ENCODE measurements at places on chromosomes 2 and 18.

DNA sequence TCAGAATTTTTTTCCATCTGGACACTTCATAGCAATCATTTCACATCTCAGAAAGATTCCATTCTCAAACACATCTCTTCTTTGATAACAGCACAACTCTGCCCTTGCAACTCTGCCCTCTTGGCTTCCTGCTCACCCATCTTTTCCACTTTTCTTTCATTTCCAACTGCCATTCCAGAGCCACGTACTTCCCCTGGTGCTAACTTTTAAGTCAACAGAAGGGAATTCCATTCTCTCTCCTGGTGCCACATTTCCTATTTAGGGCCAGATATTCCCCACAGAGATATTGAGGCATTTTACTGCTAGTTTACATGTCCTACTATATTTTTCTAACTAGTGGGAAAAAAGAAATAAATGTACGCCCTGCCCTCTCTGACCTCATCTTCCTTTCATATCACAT lies 590.2 kb downstream of the ARHGAP15 start:
- no peak for DNase-seq

DNA sequence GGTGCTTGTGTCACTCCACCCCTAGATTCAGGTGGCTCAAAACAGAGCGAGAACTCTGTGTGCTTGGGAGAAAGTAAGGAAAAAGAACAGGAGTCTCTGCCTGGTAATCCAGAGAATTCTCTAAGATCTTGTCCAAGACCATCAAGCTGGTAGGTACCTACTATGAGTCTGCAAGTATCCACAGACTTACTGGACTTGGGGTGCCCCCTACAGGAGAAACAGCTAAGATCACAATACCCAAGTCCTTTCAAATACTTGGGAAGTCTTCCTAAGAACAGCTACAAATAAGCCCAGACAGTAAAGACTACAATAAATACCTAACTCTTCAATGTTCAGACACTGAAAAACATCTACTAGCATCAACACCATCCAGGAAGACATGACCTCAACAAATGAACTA lies 1143.6 kb upstream of the ACVR2A start:
- DNase-seq: no peak

- no peak for DNase-seq
Measured at GRCh38 chr2:176461098-176461808, 192.0 kb downstream of the MTX2 start.

GRCh38 chr2:134273256-134273983 lies 19.5 kb downstream of the MGAT5 start:
- no peak for DNase-seq

- DNase-seq: no peak
Measured at GRCh38 chr2:195498176-195498575, 158.8 kb upstream of the SLC39A10 start.

- no peak for DNase-seq
Measured at GRCh38 chr2:62947403-62947802, 103.2 kb upstream of the OTX1 start.

- DNase-seq: no peak
Measured at GRCh38 chr2:229297247-229297646, 26.2 kb upstream of the PID1 start.

- no peak for DNase-seq
Measured at GRCh38 chr2:175049661-175050060, 44.5 kb upstream of the CHN1 start.

GRCh38 chr18:24799720-24800119 lies 339.3 kb downstream of the HRH4 start:
- DNase-seq: no peak

DNA sequence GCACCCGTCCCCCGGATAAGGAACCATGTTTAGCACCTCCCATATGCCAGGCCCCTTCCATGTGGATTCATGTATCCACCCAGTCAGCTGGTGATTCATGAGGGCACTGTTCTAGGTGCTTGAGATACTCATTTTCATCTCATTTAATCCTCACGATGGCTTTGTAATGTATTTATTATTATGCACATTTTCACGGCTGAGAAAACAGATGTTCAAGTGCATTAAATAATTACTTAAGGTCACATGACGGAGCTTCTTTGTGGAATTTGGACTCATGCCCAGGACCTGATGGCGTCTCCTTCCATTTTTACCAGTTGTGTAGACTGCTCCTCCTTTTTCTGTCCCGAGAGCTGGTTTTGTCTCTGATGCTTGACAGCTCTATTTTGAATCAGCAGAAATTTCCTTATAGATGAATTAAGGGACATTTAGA lies 72.2 kb upstream of the RBM44 start:
- DNase-seq: no peak

- no peak for DNase-seq
Measured at GRCh38 chr2:24182507-24182906, 7.7 kb downstream of the FAM228A start.

DNA sequence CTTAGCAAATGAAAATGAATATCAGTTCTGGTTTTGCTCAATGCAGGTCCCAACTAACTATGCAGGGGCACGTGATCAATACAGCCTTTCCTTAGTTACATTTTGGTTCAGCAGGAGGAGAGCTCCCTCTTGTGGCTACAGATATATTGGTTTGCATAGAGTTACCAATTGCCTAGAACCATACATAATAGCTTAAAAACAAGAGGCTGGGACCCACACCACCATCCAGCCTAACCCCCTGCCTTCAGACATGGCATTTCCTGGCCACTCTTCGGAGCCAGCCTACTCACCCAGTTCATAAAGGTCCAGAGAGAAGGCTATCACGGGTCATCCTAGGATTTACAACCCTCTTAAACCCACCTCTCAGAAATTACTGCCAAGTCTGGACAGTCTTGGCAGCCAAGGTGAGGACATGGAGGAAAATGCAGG lies 10.5 kb downstream of the CCDC93 start:
- no peak for DNase-seq

- DNase-seq: no peak
Measured at GRCh38 chr18:75586130-75586889, 158.8 kb upstream of the SMIM21 start.

DNA sequence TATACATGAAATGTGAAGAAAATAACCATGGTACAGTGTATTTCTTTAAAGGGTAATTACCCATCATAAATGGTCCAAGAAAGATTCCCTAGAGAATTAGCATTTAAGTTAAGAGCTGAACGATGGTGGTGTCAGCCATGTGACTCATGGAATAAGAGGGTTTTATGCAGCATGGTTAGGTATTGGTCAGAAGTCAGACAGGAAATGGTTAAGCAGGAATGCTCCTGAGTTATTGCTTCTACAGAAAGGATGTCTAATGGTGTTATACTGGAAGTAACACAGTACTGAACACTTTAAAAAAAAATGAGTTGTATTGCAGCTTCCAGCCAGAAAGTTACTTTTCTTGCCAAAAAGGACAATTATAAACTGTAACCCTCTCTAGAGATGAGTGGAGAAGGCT lies 72.7 kb upstream of the UBE2E3 start:
- DNase-seq: no peak

DNA sequence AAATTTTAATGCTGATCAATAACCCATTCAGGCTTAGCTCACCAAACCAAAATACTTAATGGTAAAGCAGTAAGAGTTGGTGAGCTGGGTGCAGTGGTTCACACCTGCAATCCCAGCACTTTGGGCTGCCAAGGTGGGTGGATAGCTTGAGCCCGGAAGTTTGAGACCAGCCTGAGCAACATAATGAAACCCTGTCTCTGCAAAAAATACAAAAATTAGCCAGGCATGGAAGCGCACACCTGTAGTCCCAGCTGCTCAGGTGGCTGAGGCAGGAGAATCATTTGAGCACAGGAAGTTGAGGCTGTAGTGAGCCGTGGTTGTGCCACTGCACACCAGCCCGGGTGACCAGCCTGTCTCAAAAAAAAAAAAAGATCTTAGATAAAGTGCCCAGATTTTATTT lies 35.7 kb upstream of the MPP4 start:
- no peak for DNase-seq

DNA sequence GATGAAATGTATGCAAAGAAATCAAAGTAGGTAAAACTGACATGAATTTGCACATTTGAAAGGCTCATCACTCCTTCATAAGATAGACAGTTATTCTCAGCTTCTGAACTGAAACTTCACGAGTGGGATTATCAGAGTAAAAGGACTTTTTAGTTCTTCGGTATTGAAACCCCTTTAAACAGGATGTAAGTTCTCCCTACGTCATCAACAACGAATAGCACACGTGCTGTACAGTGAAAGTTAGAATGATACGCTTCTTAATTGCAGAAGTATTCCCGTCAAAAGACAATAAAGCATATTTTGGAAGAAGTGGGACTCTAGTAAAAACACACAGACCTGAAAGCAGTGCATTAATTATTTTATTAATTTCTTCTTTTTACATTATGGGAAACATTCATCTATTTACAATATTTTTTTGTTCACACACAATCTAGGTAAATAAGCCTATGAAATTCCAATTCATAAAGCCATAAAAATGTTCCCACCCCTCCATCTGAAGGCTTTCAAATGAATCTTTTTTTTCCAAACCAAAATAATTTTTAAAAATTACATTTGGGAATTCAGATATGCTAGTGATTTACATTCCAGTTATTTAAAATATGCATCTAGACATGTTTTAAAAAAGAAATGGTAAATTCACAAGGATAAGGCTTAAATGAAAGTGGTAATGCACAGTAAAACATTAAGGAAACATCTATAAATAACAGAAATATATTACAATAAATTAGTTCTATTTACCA lies 45.9 kb downstream of the TGIF1 start:
- no peak for DNase-seq

DNA sequence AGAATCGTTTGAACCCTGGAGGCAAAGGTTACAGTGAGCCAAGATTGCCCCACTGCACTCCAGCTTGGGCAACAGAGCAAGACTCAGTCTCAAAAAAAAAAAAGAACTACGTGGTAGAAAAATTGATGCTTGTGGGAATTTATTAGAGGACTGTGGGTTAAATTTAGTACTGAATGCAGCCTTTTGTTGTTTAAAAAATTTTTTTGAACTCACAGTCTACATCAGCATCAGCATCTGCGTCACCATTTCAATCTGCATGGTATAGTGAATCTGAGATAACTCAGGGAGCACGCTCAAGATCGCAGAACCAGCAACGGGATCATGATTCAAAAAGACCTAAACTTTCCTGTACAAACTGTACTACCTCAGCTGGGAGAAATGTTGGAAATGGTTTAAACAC lies 30.5 kb downstream of the MARCHF7 start:
- no peak for DNase-seq

- DNase-seq: no peak
Measured at GRCh38 chr2:55524884-55525437, 5.4 kb downstream of the CFAP36 start.

DNA sequence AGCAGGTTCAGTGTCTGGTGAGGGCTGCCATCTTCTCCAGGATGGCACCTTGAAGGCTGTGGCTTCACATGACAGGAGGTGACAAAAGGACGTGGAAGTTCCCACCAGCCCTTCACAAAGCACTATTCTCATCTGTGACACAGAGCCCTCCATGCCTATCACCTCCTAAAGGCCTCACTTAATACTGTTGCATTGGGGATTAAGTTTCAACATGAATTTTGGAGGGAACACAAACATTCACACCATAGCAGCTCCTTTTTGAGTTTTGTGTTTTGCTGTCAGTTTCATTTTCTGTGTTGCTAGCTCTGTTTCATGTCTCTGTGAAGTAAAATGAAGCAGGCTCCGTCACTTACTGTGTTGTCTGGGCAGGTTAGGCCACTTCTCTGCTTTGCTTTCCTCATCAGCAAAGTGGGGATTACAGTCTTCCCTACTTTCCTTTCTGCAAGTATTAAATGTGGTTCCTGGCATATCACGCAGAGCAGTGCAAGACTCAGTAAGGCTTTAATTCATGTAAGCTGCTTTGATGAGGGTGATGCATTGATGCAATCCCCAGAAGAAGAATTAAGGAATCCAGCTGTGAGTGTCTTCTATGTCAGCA lies 31.6 kb downstream of the LIMS1 start:
- no peak for DNase-seq
